ENCODE measurements at places on chromosomes 7 and 10.

DNA sequence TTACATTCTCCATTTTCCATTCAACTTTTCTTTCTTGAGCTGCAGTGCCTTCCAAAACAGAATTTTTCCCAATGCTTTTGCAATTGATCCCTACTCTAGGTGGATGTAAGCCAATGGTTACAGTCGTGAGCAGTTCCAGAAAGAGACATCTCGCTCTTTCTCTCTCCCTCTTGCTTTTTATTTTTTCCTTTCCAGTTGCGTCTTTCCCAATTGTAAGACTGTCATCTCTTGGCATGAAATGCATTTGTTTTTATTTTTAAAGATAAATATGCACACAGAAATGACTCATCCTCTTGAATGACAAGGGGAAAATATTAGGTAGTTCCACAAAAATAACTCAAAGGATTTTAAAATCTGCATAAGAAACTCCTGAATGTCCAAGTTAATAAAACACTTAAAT lies 25.1 kb downstream of the GLI3 start:
- no peak for DNase-seq

- no peak for DNase-seq
Measured at GRCh38 chr10:16648366-16648765, 126.7 kb upstream of the C1QL3 start.

DNA sequence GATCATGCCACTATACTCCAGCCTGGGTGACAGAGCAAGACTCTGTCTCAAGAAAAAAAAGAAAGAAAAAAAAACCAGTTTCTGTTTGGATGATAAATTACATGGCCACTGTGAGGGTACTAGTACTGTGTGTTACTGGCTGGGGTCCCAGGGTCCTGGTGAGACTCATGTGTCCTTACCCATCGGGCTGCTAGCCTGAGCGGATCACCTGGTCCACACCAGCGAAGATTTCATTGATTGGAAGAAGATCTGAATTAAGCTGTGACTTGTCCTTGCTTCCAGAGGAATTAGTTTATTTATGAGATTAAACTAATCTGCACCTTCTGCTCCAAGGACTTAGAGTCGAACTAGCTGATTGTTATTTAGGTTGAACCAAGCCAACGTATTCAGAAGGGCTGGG lies 40.0 kb upstream of the BAMBI start:
- DNase-seq: no peak

- no peak for DNase-seq
Measured at GRCh38 chr10:52453501-52453900, 139.4 kb downstream of the DKK1 start.

- no peak for DNase-seq
Measured at GRCh38 chr7:370259-370625, 80.3 kb downstream of the FOXL3 start.

DNA sequence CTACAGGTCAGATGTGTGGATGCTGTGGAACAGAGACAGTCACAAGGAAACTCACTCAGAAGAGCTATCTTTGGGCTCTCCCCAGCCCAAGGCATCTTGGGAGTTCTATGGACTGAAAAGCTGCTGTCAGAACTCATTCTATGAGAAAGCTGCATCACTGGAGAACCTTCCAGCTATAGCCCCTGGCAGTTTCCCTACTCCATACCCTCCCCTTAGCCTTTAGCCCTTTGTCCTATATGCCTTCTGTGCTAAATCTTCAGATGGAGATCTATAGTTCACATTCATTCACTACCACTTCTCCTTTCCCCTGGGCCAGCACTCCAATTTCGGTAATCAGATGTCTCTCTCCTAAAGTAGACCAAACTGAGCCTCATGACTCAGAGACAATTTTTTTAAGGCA lies 6.9 kb downstream of the WNT8B start:
- no peak for DNase-seq

- no peak for DNase-seq
Measured at GRCh38 chr10:59587083-59587755, 122.4 kb downstream of the SLC16A9 start.

GRCh38 chr7:66348531-66348930 lies 143.4 kb downstream of the TPST1 start:
- DNase-seq: no peak

DNA sequence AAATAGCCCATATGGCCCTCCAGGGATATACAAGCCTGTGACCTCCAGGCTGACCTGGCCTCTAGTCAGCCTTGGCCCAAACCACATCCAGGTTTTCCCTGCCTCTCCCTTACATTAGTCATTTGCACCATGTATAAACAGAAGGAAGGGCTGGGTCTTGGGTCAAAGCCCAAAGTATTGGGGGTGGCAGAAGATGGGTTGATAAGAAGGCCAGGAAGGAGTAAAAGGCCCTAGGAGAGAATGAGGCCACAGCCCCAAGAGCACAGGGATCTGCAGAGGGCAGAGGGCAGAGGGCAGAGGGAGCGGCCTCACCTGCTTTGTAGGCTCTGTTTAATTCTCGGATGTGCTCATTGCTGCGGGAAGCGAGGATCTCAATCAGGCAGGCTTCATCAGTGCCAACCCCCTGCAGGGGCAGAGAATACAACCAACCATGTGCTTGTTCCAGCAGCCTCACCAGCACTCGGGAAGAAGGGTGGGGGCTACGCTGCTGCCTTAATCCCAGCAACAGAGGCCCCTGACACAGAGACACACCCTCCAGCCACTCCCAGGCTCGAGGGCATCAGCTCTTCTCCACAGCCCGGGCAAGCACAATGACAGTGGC lies 31.3 kb downstream of the PLAC9 start:
- no peak for DNase-seq

- DNase-seq: no peak
Measured at GRCh38 chr7:55593515-55594318, 21.4 kb upstream of the VOPP1 start.

DNA sequence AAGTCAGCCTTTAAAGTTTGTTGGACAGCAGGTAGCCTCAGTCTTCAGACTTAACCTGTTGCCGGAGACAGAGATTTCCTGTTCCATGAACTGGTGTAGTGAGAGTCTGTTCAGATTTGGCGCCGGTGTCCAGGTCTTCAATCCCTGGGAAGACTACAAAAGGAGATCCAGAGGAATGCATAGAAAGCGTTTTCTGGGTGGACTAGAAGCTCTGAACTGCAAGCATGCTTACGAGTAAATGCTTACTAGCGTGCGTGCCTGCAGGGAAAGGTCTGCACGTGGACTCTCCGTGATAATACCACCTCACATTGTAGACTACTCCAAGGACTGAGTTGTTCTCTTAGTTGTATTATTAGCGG lies 878 bp downstream of the GLRX3 start:
- no peak for DNase-seq

- no peak for DNase-seq
Measured at GRCh38 chr7:94351703-94352102, 43.0 kb upstream of the COL1A2 start.

DNA sequence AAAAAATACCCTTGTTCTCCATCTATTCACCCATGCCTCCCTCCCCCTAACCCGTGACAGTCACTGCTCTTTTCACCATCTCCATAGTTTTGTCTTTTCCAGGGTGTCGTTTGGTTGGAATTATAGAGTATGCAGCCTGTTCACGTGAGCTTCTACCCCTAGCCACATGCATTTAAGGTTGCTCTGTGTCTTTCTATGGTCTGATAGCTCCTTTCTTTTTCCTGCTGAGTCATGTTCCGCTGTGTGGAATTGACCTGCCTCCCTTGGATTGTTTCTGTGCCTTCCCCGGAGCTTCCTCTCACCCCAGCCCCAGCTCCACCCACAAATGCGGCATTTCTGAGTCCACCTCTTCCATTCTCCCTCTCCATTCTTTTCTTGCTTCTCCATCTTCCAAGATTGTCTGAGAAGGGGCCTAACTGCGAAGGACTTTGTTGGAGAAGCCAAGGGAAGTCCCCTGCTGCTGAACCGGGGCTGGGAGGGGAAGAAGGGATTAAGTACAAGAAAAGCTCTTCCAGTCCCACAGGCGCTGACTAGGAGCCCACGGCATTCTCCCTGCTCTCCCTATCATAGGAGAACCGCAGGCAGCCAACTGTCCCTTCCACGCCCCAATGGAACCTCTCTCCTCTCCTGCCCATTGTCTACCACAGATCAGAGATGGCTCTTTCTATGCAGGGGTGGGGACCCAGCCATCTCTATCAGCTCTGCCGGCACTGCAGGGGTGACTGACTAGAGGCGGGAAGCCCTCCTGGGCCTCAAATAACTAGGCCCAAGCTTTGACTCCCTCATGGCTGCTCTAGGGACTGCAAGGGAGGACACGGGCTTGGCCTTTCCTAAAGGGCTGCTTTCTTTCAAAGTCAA lies 87.5 kb upstream of the ANLN start:
- DNase-seq: no peak

GRCh38 chr10:31242902-31243301 lies 76.1 kb upstream of the ZEB1 start:
- no peak for DNase-seq

DNA sequence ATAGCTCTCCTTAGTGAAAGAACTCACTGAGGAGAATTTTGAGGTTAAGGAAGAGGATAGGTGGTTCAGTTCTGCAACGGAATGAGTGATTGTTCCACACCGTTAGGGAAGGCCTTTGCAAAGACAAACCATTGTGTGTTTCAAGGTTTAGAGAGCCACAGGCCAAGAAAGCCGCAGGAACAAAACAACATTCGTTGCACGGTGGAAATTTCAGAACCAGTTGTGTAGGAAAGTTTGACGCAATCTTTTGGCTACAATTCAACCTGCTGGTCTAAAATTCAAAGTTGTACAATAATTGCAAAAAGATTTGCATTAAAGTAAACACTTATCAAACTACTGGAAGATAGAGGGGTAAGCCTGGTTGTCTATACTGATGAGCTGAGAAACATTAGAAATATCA lies 91.4 kb downstream of the FAM107B start:
- no peak for DNase-seq

DNA sequence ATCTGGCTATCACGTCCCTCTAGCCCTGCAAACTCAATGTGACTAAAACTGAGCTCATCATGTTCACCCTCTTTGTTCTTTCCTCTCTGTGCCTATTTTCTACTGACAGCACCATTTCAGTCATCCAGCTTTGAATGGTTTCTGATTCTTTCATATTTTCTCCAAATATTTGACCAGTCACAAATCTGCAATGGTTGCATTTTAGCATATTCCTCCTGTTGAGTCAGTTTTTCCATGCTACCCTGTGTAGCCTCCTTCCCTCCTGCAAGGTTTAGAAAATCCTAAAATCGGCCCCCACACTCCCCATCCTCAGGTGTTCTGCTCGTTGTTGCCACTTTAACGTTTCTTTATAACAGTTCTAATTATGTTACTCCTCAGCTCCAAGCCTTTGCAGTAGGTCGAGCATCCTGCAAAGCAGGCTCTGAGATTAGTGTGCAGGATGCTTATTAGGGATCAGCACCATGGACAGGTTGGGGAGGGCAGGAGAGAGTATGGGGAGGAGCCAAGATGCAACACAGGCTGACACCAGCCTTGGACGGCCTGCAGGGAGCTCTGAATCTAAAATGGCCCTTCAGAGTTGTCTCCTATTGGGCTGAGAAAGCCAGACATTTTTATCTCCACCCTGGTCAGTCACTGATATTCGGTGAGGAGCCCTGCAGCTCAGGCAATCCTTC lies 531.0 kb upstream of the COBL start:
- DNase-seq: no peak

- DNase-seq: no peak
Measured at GRCh38 chr10:18793951-18794350, 134.7 kb downstream of the ARL5B start.

DNA sequence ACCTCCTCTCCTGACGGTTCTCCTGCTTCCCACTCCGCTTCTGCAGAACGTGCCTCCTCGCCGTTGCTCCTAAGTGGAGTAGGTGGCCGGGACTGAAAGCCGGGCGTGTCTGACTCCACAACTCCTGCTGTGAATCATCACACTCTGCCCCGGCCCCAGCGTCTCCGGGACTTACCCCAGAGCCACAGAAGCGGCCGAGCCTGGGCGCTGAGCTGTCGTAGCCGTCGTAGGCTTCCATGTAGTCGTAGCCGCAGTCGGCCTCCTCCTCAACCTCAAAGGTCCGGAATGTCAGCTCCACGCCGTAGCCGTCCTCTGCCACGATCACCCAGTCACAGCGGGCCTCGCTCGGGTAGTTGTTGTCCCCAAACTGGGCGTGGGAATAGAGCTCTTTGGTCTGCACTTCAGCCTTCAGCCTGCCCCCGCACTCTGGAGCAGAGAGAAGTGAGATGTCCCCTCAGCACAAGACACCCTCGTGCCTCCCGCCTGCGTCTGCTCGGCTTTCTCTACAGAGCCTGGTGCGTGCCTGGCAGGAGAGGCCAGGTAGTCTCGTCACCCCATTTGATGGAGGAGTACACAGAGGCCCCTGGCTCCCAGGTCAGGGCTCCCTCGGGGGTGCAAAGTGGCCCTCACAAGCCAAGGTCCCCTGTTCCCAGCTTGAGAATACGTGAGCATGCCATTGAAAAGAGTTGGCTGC lies 11.2 kb upstream of the OPALIN start:
- no peak for DNase-seq

GRCh38 chr10:133453516-133454203 lies at the start of gene SCART1:
SCART1 (plus strand) TSS chr10:133453945; CDS start chr10:133453998, 53 bp downstream.
- DNase-seq: no peak

DNA sequence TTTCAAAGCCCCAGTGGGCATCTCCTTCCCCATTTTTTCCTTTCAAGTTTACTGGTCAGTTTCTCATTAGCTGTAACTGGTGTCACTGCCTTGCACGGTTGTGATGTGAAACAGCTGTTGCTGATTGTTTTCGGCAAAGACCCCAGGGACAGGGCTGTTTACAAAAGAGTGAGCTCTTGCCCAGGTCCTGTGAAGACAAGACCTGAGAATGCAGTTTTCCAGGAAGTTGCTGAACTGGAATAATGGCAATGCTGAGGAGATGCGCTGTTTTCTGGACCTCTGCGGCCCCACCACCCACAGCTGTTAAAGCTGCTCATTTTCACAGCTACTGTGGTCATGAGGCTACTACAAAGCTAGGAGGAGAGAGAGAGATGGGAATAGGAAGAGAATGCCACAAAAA lies 116.6 kb upstream of the RSU1 start:
- no peak for DNase-seq

DNA sequence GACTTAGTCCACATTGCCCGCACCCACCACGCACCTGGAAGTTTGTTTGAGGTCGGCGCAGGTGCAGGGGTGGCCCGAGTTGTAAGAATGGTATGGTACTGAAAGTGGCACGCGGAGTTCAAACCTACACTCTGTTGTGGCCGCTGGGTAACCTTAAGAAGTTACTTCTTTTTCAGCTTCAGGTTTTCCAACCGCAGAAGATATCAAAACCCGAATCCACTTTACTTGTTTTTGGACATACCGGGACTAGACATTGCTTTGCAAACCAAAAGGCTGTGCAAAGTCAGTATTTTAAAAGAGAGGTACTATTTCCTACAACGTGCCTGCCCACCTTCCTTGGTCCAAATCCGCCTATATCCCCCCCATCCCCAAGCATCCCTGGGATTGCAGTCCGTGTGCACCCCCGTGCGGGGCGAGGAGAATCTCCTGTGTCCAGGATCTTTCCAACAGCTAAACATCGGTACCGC lies 1.0 kb downstream of the IGFBP3 start:
- DNase-seq: no peak

DNA sequence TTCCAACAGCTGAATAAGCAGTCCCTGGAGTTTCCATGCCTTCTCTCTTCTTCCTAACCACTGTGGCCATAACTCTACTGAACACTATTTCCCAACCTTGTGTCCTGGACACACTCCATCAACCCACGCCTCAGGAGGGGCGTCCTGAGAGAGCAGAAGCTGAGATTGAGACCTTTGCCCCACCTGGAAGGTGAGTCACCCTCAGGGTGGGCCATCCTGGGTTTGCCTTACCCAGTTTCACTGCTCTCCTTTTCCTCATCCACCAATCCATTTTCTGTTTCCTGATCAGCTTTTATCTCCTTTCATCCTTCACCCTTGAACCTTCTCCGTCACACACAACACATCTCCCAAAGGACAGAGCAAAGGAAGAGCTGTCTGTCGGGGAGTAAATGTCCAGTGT lies 91.4 kb downstream of the TMEM130 start:
- no peak for DNase-seq

GRCh38 chr10:78613132-78613531 lies 455.6 kb upstream of the ZMIZ1 start:
- DNase-seq: no peak

Measured in right forelimb (tissue), 1 donor.